ENCODE measurements at places on chromosomes 5 and 9. TPM values are rescaled to one million over a fixed set of nuclear protein-coding genes. Genes with fewer than 3 reads are reported as not detected.

Gene CCDC107
- total RNA-seq = 26.8 TPM

Gene KCNV2
- total RNA-seq = not detected

Gene NFIB
- total RNA-seq = 118 TPM

Gene ASPN
- total RNA-seq = 11.6 TPM

Gene CCL21
- 0.81 TPM for total RNA-seq
